ENCODE measurements at places on chromosomes 2 and 18. TPM values are rescaled to one million over a fixed set of nuclear protein-coding genes. Genes with fewer than 3 reads are reported as not detected.

SPATA3 gene
- total RNA-seq, result not detected

CD8B gene
- total RNA-seq, result 0.77 TPM

LOXL3 gene
- total RNA-seq, result 5.9 TPM

GPR39 gene
- 15.3 TPM for total RNA-seq

GNLY gene
- total RNA-seq, result not detected

C2orf80 gene
- total RNA-seq, result not detected

KCNE4 gene
- 5.3 TPM for total RNA-seq

PID1 gene
- 41.3 TPM for total RNA-seq

RGPD3 gene
- 0.71 TPM for total RNA-seq

CHN1 gene
- 80.9 TPM for total RNA-seq

ACVR2A gene
- total RNA-seq, result 56.5 TPM

ANKRD30B gene
- not detected for total RNA-seq

KCNS3 gene
- total RNA-seq, result 18.2 TPM

GREB1 gene
- 3.3 TPM for total RNA-seq

FOXD4L1 gene
- not detected for total RNA-seq

CRYGD gene
- not detected for total RNA-seq

ARHGAP28 gene
- total RNA-seq, result 9.4 TPM

OSBPL1A gene
- 37.0 TPM for total RNA-seq

ZNF892 gene
- 7.0 TPM for total RNA-seq

All from lung (tissue), 17 donors.